ENCODE measurements at places on chromosomes 13 and 19.

GRCh38 chr13:96020931-96021330 lies 32.3 kb downstream of the UGGT2 start:
- DNase-seq: no peak

- DNase-seq: peak; percentile 94
Measured at GRCh38 chr13:77326905-77327604, at the start of gene MYCBP2. Gene MYCBP2 (minus strand): TSS chr13:77327094. CDS start chr13:77326775, 319 bp downstream.

DNA sequence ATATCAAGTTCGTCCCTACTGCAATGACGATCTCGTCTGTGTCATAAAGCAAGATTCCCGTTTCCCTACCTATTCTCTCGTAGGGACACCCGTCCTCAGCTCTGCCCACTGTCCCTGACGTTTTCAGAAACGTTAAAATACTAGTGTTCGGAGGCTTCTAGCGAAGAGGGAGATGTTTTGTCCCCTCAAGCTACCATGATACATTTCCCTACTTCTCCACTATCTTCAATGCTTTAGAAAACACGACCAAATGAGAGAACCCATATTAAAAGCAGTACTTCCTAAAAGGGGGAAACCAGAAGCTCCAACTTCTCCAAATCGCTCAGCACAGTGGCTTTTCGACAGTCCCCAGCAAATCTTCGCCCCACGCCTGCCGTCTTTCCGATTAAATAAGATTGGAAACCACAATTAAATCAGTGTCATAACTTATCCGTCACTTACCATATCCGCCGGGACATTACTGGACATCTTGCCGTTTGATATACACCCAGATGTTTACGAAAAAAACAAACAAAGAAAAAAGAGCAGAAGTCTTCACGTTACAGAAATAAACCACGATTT lies 1.3 kb downstream of the UBL3 start:
- peak; percentile 51 for DNase-seq

DNA sequence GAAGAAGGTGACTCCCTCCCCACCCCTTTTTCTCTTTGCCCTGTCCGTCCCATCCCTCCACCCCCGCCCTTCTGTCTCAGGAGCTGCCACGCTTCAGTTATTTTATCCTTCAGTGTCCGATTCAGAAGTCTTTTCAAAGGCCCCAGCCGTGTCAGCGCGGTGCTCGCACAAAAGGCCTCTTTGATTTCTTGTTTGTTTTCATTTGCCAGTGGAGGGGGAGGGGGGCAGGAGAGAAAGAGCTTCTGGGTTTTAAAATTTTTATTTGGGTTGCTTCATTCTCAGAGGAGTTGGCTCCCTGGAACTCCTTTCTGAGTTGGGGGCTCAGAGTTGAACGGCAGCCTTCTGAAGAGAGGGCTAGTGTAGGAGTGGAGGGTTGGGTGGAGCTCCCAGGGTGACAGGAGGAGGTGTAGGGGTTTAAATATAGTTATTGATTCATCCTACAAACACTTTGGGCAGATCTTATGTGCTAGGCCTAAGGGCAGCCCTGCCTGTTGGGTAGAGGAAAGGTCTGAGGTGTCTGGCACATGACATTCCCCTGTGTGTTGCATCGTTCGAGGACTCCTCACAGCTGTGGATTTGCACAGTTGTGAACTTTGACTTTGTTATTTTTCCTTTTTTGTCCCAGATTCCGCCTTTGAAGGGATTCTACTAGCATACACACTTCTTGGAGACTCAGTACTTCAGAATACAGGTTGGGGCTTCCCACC lies 36.8 kb downstream of the NFIX start:
- DNase-seq: peak; percentile 84

Measured in hippocampal formation (tissue), 2 donors.